ENCODE measurements at places on chromosomes 1 and 21.

- no peak for DNase-seq
Measured at GRCh38 chr1:192160196-192160595, 1.9 kb downstream of the RGS18 start.

DNA sequence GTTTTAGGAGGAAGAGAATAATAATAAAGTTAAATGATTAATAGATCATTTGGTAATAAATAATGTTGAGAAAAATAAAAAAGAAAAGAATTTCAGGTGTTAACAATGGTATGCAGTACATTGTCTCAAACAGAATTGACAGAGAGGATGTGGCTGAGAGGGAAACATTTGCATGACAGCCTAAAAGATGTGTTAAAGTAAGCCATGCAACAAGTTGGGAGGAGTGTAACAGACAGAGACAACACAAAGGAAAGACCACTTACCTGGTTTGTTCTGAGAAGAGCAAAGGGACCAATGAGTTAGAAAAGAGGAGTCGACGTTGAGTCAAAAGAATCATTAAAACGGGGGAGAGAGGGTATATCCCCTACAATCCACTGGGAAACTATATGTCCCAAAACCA lies 814.0 kb downstream of the KCNT2 start:
- DNase-seq = no peak

DNA sequence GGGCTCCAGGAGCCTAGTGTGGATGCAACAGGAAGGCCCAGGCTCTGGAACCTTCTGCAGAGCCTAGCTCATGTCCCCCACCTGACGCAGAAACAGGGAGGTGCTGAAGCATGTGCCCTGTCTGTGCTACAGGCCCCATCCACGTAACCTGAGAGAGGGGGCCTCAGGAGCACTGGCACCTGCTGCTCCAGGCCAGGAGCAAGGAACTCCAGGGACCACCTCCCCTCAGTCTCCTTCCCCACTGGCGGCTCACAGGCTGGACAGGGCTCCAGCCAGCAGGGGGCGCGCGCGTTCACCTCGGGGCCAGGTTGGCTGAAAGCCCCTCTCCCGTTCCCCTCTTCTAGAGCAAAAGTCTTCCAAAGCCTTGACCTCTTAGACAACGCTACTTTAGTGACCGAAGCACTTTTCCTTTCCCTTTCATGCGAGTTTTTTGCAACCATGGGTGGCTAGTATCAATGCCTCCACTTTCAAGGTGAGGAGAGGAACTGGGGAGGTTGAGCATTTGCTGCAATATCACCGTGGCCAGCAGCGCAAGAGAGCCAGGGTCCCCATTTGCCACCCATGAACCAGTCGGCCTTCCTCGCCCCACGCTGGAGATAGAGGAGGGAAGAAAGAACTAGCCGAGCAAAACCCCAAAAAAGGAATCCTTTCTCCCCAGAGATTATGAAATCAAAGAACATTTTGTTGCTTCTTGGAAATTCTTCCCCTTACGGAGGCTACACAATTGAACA lies 52.4 kb upstream of the GPR157 start:
- peak; percentile 94 for DNase-seq

DNA sequence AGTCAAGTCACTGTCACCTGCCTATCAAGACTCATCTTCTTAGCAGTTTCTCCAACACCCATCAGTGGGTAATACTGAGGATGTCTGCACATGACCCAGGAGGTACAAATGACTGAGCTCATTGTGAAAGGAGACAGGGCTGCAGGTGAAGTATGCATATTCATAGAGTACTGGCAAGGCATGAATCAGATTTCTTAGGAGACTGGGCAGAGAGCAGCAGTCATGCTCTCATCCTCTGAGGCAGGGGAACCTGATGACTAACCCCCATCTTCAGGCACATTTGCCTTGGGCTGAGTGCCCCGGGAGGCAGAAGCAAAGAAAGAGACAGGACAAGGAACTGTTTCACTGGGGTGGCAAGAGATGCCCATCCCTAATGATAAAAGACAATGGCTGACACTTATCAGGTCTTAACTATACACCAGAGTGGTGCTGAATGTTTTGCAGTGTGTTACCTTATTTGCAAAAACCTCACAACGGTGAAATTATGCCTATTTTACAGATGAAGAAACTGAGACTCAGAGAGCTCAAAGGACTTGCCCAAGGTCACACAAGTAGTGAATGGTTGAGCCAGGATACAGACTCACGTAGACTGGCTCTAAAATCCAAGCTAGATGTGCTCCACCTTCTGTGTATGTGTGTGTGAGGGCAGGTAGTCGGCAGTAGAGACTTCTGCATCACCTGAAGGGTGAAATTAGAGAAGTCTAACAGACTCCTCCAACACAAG lies 9.2 kb upstream of the GRHL3 start:
- no peak for DNase-seq

GRCh38 chr1:59901770-59902388 lies 24.7 kb downstream of the CYP2J2 start:
- DNase-seq = no peak

DNA sequence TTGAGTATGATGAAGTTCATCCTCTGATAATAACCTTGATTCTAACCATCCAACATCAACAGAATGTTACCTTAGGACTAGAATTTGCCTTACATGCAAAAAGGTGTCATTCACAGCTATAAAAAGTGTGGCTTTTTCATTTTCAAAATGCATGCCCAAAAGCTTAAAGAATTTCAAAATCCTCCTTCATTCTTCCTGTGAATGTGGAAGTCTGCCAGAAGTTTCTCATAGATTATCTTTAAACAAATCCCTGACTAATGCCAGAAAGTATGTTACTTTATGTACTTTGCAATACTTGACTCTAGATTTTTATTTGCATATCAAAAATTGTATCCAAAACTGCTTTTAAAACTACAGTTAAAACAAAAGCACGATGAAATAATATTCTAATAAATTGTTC lies 270.6 kb upstream of the ZRANB2 start:
- DNase-seq = no peak

GRCh38 chr1:203353486-203353885 lies 2.6 kb upstream of the FMOD start:
- DNase-seq = no peak

DNA sequence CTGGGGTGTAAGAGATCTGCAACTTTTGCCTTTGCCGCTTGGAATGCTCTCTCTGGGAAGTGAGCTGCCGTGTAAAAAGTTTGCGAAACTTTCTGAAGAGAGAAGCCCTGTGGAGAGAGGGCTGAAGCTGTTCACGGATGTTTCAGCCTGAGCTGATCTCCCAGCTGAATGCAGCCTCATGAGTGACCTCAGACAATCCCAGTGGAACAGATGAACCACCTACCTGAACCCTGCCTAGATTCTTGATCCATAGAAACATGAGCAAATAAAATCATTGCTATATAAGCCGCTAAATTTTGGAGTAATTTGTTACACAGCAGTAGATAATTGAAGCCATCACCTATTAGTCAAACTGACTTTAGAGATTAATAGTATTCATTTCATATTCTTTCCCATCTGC lies 4.4 kb upstream of the ALG6 start:
- DNase-seq = no peak

DNA sequence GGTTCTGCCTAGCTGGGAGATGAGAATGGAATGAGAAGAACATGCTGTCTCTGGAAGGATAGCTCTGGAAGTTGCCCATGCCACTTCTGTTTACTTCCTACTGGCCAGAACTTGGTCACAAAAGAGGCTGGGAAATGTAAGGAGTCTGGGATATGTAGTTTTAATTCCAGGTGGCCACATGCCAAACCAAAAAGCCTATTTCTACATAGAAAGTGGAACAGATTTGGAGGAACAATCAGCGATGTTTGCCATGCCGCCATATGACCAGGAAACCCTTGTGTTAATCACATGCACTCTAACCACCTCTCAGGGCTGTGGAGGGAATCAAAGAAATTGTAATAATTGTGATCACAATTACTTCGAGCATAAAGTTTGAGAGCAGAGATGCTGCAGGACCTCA lies 10.0 kb upstream of the OLIG2 start:
- DNase-seq = no peak

DNA sequence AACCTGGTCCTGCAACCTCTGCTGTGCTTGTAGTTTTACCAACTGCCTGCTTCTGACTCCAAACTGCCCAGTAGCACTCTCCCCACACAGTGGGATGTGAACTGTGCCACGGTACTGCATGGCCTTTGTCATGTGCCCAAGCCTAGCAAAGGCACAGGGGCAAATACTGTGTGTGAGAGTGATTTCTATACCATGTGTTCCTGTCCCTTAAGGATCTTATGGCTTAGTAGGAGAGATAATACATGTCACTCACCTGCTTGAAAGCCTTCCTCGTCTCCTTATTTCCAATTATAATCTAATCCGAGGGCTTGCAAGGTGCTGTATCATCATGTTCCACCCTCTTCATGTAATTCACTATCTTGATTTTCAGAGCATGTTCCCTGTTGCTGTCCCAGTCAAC lies 51.3 kb downstream of the UBE4B start:
- DNase-seq = no peak

DNA sequence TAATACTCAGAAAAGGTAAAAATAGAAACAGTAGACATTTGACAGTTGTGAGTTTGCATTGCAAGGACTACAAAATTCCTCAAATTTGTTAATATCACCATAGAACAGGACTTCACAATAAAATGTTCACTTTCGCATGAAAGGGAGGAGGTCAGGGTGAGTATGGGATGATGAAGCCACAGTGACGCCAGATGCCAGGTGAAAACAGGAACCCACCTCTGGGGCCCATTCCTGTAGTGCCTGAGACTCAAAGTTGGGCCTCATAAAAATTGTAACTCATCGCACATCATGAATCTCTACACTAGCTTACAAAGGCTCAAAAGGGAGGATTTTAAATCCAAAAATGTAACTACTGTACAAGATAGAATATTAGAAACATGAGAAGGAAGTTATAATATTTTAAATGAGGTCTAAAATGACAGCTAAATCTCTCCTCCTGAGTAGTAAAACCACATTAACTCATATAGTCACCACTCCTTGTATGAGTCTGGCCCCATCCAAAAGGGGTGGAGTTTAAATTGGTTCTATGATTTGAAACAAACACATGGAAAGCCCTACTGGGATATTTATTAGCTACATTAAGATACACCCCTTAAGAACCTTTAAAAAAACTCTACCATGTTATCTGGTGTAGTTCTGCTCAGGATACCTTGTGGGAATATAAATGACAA lies 93.7 kb downstream of the ETS2 start:
- DNase-seq = no peak

DNA sequence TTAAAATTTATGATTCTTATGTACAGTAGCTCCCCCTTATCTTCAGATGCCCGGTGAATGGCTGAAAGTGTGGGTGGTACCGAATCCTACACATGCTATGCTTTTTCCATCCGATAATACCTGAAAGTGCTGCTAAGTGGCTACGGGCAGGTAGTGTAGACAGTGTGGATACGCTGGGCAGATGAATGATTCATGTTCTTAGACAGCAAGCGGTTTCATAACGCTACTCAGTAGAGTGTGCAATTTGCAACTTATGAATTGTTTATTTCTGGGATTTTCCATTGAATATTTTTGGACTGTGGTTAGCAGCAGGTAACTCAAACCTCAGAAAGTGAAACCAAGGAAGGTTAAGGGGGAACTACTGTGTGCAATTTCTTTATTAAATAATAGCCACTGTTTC lies 7.5 kb downstream of the PCP4 start:
- no peak for DNase-seq

DNA sequence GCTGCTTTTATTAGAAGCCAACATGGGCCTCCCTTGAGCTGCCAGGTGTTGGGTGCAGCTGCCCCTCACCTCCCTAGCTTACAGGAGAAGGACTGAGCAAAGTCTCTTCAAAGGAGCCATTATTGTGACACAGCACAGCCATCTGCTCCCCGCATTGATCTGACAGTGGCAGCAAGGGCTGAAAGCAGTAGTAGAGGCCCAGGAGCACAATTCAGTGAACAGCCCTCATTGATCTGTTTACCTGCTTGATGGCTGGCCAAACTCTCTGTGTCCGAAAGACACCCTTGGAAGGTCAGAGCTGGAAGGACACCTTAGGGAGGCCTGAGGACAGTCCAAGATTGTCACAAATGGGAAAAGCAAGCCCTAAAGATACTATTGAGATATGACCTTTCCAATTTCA lies 14.5 kb downstream of the HMGB4 start:
- no peak for DNase-seq

- no peak for DNase-seq
Measured at GRCh38 chr21:38597421-38597820, 99.1 kb upstream of the ERG start.

GRCh38 chr1:47985018-47985417 lies 12.2 kb downstream of the TRABD2B start:
- no peak for DNase-seq

DNA sequence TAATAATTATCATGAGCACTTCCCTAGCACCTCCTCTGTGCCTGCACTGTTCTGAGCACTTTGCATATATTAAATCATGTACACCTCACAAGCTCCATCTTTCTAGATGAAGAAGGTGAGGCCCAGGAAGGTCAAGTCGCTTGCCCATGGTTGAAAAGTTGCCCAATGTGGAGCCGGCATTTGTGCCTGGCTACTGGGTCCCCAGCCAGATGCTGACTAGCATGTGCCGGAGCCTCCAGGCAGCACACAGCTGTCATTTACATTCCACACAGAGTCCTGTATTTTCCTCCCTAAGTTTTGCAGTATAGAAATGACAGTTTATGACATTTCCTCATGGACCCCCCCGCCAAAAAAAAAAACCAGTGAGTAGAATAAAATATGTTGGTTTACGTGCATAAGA lies 94.3 kb downstream of the BCAR3 start:
- no peak for DNase-seq

DNA sequence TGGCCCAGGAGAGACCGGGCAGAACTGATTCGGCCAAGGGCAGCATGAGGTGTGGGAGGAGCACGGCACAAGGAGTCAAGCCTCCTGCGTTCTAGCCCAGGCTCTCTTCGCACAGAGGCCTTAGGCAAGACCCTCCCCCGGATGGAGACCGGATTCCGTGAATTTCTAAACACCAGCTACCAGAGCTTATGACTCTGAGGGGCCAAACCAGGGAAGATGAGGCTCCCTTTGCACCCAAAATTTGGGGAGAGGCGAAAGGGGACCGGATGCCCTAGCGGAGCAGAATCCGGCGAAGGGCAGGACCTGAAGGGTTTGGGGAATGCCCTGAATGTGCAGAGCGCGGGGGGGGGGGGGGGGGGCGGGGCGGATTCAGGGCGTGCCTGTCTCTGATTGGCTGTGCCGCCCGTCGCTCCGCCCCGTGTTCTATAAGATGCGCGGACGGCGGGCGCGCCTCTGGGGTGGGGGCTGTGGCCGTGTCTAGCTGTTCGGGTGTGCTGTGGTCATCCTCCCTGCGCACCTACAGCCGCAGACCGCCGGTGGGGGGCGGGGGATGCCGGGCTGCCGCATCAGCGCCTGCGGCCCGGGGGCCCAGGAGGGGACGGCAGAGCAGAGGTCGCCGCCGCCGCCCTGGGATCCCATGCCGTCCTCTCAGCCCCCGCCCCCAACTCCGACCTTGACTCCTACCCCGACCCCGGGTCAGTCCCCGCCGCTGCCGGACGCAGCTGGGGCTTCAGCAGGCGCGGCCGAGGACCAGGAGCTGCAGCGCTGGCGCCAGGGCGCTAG lies at the start of gene TRNP1:
Gene TRNP1 (plus strand): TSS at position 456 of the 783 bp plus-strand sequence. CDS start 95 bp downstream, at position 551.
- DNase-seq = peak; percentile 78

DNA sequence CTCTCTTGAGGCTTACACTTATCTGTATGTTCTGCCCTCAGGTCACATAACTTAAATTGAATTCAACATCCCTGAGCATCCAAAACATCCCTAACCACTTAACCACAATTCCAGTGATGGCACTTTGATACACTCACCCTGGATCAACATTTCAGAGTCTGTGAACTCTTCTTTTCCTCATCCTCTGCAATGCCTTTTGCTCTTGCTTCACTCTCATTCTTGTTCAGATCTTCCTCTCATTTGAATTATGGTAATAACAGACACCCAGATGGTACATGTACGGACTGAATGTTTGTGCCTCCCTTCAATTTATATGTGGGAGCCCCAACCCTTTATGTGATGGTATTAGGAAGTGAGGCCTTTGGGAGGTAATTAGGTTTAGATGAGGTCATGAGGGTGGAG lies 33.4 kb downstream of the PTGER3 start:
- DNase-seq = no peak

Data from pancreas (tissue), 10 donors.